ENCODE measurements at places on chromosomes 2 and 18. TPM values are rescaled to one million over a fixed set of nuclear protein-coding genes. Genes with fewer than 3 reads are reported as not detected.

OXER1 gene
- not detected for total RNA-seq

DNA sequence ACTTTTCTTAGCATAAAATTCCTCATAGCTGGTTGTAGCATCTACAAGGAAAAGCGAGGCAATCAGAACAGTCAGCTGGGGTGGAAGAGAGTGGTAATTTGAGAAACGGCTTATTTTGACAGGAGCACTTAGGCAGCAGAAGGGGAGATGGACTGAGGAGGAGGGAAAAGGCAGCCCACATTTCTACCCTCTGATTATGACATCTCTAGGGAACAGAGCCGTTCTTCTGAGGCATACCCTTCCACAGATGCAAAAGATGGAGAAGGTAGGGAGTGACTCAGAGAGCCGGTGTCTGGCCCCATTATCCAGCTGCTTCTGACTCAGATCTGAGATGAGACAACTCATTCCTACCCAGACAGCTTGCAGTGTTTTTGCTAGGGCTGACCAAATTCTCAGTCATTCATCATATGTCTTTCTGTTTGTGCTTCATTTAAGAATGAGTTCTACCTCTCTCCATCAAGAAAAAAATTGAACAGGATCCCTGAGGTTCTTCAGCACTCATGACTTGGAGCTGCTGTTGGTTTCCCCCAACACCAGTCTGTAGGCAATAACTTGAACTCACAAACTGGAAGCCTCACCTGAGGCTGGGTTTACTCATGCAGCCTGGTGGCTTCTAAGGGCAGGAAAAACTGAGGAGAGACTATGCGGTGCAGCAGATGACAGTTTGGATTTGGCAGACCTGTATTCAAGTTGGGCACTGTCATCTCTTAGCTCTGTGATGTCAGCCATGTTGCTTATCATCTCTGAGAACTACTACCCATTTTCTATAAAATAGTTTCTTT is 15.9 kb upstream of the SEC11C start:
- DNase-seq, result no peak

GRCh38 chr2:234823196-234823876 is 128.5 kb upstream of the SH3BP4 start:
- DNase-seq, result no peak

- no peak for DNase-seq
Measured at GRCh38 chr2:97932975-97933662, 62.6 kb downstream of the TMEM131 start.

KIF5C gene
- 388 TPM for total RNA-seq

- DNase-seq, result no peak
Measured at GRCh38 chr18:67926929-67927864, 410.7 kb upstream of the DSEL start.

- no peak for DNase-seq
Measured at GRCh38 chr18:58591286-58591685, 37.6 kb downstream of the ALPK2 start.

DNA sequence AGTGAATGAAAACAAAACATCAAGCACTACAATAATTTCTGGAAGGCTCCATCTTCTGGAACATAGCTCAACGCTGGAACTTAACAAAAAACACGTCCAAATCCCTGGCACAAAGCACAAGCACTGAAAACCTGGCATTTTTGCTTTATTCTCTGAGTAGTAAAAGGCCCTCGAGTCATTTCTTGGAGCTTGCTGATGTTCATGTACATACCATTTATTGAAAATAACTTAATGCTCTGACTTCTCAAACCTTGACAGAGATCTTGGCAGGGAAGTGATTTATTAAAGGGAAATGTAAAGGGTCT is 76.5 kb upstream of the STK17B start:
- DNase-seq, result no peak

C1QL2 gene
- 0.41 TPM for total RNA-seq

EPAS1 gene
- total RNA-seq, result 3.7 TPM

DNA sequence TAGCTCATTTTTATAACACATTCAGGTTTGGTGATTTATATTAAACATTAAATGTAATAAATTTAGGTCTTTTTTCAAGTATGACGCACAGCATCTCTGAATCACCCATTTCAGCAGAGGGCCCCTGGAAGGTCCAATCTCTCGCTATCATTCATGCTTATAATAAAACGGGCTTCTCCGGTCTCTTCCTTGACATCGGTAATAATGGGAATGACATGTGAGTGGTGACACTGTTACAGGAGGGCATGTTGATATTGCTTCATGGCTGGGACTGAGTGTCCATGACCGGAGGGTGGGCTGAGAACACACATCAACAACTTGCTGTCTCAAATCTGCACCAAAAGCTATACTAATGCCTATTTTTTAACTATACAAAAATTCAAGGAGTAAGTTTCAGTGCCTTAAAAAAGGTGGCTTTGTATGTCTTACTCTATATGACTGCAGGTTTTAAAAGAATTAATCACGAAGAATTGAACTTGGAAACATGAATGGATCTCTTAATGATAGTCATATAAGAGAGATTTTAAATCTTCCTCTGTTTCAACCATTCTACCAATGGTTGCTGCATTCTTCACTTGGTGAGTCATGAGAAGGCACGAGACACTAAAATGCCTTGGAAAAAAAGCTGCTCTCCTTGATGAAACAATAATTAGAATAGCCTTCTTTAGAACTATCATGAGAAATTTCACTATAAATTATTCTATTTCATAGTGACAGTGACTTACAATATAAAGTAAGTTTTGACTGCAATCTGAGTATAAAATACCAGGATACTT is 101.9 kb upstream of the NRP2 start:
- DNase-seq, result no peak

GRCh38 chr2:200617156-200618053 is 31.6 kb downstream of the AOX1 start:
- no peak for DNase-seq

CCDC141 gene
- 1.2 TPM for total RNA-seq

TTC31 gene
- 7.7 TPM for total RNA-seq

- DNase-seq, result no peak
Measured at GRCh38 chr2:1154710-1155594, 204.3 kb downstream of the SNTG2 start.

RSAD2 gene
- 3.3 TPM for total RNA-seq

DNA sequence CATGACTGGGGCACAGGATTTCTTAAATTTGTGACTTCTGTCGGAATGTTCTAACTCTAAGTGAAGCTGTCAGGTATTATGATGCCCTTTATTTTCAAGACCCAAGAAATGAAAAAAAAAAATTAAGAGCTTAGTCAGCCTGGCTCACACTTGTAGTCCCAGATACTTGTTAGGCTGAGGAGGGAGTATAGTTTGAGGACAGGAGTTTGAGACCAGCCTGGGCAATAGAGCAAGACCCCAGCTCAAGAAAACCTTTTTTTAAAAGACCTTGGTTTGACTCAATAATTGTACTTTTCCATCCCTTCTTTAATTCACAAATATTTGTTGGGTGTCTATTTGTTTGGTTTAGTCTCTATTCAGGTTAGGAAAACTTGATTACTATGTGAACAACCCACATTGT is 310.0 kb downstream of the STK39 start:
- no peak for DNase-seq

IL18R1 gene
- total RNA-seq, result 0.41 TPM

Measured in frontal cortex (tissue), 4 donors.